Peyer's patch (tissue), 4 donors: ENCODE measurements at places on chromosomes 7 and 10. TPM values are rescaled to one million over a fixed set of nuclear protein-coding genes. Genes with fewer than 3 reads are reported as not detected.

GRCh38 chr10:33337326-33337957 is 3.0 kb upstream of the NRP1 start:
- DNase-seq: no peak

The HKDC1 gene
- total RNA-seq: 193 TPM

The HABP2 gene
- total RNA-seq: 0.27 TPM

- DNase-seq: no peak
Observed at GRCh38 chr7:24175603-24176002, 108.4 kb upstream of the NPY start.

- no peak for DNase-seq
Observed at GRCh38 chr10:114167985-114168384, 6.0 kb downstream of the CCDC186 start.

The SYNPO2L gene
- total RNA-seq: not detected
